ENCODE measurements at places on chromosomes 12 and 14.

GRCh38 chr12:110403976-110404682, 621 bp upstream of the ANAPC7 start:
- DNase-seq, result peak; percentile 81

GRCh38 chr14:56414236-56414635, 165.4 kb upstream of the TMEM260 start:
- no peak for DNase-seq

- no peak for DNase-seq
Measured at GRCh38 chr12:94571556-94571955, 78.8 kb downstream of the TMCC3 start.

GRCh38 chr14:63760014-63760413, 32.1 kb upstream of the SGPP1 start:
- DNase-seq, result peak; percentile 8

GRCh38 chr14:20631023-20631879, 10.2 kb downstream of the OR6S1 start:
- DNase-seq, result peak; percentile 61

GRCh38 chr12:29656762-29657538, 126.8 kb downstream of the TMTC1 start:
- DNase-seq, result no peak

DNA sequence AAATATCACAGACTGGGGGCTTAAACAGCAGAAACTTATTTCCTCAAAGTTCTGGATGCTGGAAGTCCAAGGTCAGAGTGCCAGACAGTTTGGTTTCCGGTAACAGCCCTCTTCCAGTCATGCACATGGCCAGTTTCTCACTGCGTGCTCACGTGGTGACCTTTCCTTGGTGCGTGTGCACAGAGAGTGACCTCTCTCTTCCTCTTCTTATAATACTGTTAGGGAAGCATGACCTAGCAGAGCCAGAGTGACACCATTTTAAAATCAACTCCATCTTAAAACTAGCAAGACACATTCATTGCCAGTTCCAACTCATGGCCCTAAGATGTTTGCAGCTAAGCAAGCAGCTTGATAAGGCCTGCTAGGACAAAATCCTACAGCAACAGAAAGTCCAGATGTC, 221.5 kb upstream of the DAAM1 start:
- no peak for DNase-seq

GRCh38 chr12:92143258-92143657, 2.4 kb downstream of the BTG1 start:
- no peak for DNase-seq

GRCh38 chr14:68226523-68226922, 406.9 kb downstream of the RAD51B start:
- no peak for DNase-seq

DNA sequence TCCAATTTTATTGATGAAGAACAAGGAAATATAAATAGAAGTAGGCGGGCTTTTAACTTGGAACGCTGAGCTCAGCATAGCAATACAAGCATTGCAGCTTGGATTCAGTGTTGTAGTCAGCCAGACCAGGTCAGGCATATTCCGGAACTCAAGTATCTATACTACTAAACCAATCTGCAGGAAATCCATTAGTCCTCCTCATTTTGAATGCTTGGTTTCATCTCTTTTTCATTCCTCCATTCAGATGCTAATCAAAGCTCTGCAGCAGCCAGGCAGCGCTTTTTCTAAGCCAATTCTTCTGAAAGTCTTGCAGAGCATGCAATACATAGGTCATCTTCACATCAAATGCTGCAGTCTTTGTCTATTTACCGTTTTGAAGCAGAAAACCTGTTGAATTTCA, 49.0 kb downstream of the KIF21A start:
- no peak for DNase-seq

DNA sequence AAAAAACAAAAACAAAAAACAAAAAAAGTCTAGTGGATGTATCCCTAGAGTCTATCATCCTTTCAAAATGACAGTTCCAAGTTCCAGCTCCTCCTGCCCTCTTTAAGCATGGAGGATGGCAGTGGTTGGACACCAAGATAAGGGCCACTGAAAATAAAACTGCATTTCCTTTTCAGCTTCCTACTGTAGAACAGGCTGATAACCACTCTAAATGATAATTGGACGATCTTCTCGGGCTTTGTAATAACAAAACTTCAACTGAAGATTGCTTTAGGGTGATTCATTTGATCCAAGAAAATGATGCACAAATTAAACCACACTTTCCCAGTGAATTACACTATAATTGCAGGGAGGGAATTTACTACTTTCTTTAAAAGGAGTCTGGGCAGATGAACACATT, 42.2 kb upstream of the CRACR2A start:
- DNase-seq, result no peak

- no peak for DNase-seq
Measured at GRCh38 chr12:41293461-41293860, 105.3 kb downstream of the PDZRN4 start.

- DNase-seq, result no peak
Measured at GRCh38 chr12:70784042-70784668, 136.4 kb downstream of the PTPRR start.

- DNase-seq, result no peak
Measured at GRCh38 chr14:89317051-89317691, 99.9 kb downstream of the FOXN3 start.

GRCh38 chr14:75609606-75610475, 31.4 kb downstream of the FLVCR2 start:
- DNase-seq, result no peak

DNA sequence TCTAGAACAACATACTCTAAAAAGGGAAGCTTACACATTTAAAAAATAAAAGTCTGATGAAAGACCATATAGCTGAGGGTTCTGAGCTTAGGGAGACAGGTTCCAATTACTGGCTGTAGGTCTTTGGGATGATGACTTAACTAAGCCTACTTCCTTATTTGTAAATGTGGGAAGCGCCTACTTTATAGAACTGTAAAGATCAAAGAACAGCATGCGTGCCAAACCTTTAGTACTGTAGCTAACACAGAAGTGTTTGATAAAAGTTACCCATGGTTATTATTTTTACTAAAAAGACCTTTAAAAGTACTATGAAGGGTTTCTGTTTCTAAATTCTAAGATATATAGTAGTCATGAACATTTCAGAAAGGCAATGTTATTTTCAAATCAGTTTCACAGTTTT, 35.7 kb downstream of the STK38L start:
- no peak for DNase-seq

DNA sequence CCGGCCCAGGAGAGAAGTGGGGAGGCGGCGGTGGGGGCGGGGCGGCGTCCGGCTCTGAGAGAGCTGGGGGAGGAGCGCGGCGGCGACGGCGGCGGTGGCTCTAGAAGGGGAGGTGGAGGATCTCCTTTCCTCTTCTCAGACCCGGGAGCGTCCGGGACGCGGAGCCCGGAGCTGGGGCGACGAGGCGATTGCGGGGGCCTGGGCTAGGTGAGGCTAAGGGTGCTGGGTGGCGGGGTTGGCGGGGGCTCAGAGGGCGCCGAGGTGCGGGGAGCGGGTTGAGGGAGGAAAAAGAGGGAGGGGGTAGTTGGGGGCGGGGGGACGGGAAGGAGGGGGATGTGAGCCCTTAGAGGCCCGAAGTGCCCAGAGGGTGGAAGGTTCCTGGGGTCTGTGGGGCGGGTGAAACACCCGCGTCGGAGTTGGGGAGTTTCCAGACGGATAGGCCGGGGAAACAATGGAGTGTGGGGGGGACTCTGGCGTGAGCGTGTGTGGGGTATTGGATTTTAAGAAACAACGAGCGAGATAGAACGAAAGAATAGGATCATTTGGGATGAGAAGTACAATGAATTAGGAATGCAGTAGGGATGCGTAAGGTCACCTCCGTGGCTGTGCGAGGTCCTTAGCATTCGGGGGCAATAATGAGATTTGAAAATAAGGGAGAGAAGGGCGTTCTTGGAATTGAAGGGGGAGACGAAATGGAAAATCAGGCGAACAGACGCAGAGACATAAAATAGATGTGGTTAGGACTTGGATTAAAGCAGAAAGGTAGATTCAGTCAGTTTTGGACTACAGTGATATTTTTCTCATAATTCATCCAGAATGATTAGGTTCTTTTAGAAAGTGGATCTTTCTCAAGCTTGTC, at the start of gene SPATS2:
Gene SPATS2 (plus strand): TSS at position 82 of the 859 bp plus-strand sequence. CDS start 93,551 bp downstream, outside the sequence.
- no peak for DNase-seq

GRCh38 chr12:5965950-5966383, 20.9 kb upstream of the ANO2 start:
- DNase-seq, result no peak

- no peak for DNase-seq
Measured at GRCh38 chr12:2244013-2244861, 191.4 kb downstream of the CACNA1C start.

GRCh38 chr14:94051115-94051514, 25.0 kb downstream of the OTUB2 start:
- DNase-seq, result no peak

DNA sequence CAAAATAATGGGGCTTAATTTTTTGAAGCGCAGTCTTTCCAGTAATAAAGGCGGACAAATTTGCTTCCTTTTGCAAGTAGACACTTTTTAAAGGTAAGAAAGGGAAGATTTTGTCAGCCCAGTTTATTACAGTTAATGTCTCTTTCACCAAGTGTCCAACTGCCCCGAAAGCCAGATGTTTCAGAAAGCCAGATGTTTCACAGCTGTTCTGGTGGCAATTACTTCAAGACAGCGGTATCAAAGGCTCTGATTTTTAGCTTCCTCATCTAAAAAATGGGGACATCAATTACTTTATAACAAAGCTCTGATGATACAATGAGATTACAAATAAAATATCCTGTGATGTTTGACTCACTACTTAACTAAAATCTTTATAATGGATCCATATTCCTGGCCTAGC, 1.0 kb downstream of the WBP11 start:
- no peak for DNase-seq

- DNase-seq, result no peak
Measured at GRCh38 chr12:119412811-119413794, 78.6 kb downstream of the CCDC60 start.

- peak; percentile 62 for DNase-seq
Measured at GRCh38 chr12:55188974-55189556, 31.8 kb upstream of the OR10A7 start.

- no peak for DNase-seq
Measured at GRCh38 chr14:68075382-68076029, 255.9 kb downstream of the RAD51B start.

DNA sequence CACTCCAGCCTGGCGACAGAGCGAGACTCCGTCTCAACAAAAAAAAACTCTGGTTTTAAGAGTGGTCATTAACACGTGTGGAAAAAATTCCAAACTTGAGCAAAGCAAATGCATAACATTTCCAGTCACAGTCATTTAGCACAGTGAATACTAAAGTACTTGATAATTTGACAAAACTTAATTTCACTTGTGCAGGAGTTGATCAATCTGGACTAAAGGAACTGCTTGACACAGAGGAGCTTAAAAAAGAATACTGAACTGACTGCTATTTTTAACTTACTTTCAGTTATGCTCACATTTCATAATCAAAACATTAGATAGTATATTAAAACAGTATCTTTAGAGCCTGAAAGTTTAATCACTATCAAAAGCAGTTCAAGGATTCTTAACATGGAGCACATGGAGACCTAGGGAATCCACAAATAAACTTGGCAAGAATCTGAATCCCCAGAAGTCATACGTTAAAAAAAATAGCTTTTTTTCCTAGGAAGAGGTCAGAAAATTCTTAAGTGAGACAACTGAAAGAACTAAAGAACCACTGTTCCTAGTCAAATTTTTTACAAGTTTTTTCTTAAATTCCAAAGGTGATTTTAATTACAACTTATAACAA, 7.4 kb downstream of the UBE2N start:
- no peak for DNase-seq

- DNase-seq, result no peak
Measured at GRCh38 chr12:116384691-116385485, 107.4 kb upstream of the MED13L start.

- DNase-seq, result no peak
Measured at GRCh38 chr12:25521625-25522256, 31.3 kb downstream of the LMNTD1 start.

GRCh38 chr12:111363578-111363977, 5.3 kb downstream of the PHETA1 start:
- no peak for DNase-seq

- peak; percentile 73 for DNase-seq
Measured at GRCh38 chr14:22886500-22887259, 3.7 kb downstream of the REM2 start.

DNA sequence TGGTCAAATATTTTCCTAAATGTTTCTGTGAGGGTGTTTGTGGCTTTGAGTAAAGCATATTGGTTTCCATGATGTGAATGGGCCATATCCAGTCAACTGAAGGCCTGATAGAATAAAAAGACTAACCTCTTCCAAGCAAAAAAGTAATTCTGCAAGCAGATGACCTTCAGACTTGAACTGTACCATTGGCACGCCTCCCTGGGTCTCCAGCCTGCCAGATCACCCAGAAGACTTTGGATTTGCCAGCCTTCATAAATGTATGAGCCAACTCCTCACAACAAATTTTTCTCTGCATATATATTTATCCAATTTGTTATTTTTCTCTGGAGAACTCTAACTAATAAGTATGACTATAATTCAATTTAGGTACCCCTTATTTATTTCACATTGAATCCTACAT, 190.3 kb downstream of the KIF21A start:
- DNase-seq, result no peak

- DNase-seq, result peak; percentile 81
Measured at GRCh38 chr14:98138666-98139065, 1133.3 kb downstream of the BCL11B start.

GRCh38 chr14:41609704-41610183, 3.1 kb downstream of the LRFN5 start:
- DNase-seq, result no peak

DNA sequence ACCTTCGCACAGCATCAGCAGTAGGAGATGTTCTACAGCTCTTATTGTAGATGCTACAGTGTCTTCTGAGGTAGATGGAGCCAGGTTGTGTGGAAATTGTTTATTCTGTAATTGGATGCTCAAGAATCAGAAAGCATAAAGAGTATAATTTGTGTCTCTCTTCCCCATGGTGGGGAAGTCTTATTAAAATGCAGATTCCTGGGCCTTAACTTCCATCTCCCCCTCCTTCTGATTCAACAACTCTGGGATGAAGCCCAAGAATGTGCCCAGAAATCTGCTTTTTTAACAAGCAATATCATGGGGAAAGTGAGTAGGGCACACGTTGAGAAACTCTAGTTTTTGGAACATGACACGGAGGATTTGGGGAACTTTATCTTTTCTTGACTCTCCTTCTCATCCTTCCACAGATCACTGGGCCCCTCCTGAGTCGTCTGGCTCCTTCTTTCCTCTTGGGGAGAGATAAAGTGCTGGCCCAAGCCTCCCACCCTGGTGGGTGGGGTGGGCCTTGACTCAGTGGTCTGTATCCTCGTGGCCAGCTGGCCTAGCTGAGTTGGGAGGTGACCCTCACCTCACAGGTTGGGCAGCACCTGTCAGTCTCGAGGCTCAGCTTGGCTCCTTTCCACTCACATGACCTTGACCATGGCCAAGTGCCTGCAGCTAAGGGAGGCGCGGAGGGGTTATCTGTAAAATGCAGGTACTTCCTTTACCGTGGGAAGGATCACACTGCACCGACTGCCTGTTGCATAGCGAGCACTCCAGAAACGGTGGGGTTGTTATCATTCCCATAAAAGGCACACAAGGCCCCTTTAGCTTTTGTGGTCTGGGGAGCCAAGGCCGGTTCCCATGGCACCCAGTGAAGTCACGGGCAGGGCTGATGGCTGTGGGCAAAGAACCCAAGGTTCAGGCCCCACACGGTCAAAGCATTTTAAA, 141.9 kb downstream of the CHST11 start:
- no peak for DNase-seq
